ENCODE measurements at places on chromosomes 7 and 10. TPM values are rescaled to one million over a fixed set of nuclear protein-coding genes. Genes with fewer than 3 reads are reported as not detected.
A peak's percentile ranks its signal among the peaks of the same experiment; 100 is the strongest.

DNA sequence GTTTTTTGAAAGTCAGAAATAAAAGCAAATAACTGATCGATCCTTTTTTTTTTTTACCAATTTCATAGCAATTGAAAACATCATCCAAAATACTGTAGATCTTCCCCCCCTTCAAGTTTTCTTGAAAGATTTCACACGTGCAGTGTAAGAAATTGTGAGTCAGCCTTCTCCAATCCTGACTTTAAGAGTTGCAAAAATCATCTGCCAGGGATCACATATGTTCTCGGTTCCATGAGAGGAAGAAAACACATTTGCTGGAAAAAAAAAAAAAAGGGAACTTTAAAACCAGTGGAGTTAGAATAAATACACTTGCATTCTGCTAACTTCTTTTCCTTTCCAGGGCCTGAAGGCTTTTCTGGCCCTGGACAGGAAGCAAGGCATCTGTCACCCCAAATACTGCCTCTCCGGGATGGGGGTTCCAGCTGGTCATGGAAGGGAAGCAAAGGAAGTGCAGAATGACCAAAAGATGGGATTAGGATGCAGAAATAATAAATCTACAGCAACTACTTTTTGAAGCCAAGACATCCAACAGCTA lies 198.4 kb upstream of the KIAA1217 start:
- H3K4me3 ChIP-seq, result no peak overlapping the region
- H3K27ac ChIP-seq, result no peak overlapping the region
- H3K27me3 ChIP-seq, result peaks cover 12% of the 10 kb centered on the region
- no peaks in the 10 kb centered on the region for H3K4me1 ChIP-seq

DNA sequence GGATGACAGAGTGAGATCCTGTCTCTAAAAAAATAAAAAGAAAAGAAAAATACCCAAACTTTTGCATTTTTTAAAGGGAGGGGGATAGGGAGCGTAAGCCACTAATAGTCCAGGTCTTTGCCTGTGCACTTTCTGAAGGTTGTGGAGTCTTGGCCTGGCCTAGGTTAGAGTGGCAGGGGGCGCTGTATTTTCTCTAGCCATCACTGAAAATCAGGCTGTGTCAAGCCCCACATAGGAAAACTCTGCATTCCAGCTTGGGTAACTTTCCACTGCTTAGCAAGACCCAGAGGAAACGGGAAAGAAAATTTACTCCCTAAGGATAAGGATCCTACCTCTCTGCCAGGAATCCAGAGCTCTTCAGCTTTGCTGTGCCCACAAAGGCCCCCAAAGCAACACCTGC lies 10.5 kb upstream of the PAX4 start:
- no peaks in the 10 kb centered on the region for H3K36me3 ChIP-seq
- no peak overlapping the region for H3K27ac ChIP-seq
- no peak for DNase-seq
- peaks cover 3% of the 10 kb centered on the region for H3K4me1 ChIP-seq

GRCh38 chr10:79137826-79138225 lies 69.1 kb downstream of the ZMIZ1 start:
- peak; percentile 70 for DNase-seq
- peak overlapping the region; percentile 84 for H3K4me3 ChIP-seq
- no peaks in the 10 kb centered on the region for H3K27me3 ChIP-seq

- DNase-seq, result no peak
- H3K36me3 ChIP-seq, result no peaks in the 10 kb centered on the region
- H3K27ac ChIP-seq, result no peak overlapping the region
These were observed 97.7 kb downstream of the CREB5 start for GRCh38 chr7:28510026-28510369.

GRCh38 chr10:31101123-31101522 lies 69.5 kb upstream of the ZNF438 start:
- H3K36me3 ChIP-seq, result no peaks in the 10 kb centered on the region
- no peak for DNase-seq
- no peaks in the 10 kb centered on the region for H3K27me3 ChIP-seq
- H3K4me1 ChIP-seq, result peaks cover 13% of the 10 kb centered on the region
- H3K4me3 ChIP-seq, result no peak overlapping the region

GRCh38 chr7:34107276-34107675 lies 201.9 kb downstream of the BMPER start:
- no peak overlapping the region for H3K4me3 ChIP-seq
- no peak for DNase-seq
- H3K36me3 ChIP-seq, result no peaks in the 10 kb centered on the region
- no peaks in the 10 kb centered on the region for H3K4me1 ChIP-seq
- no peaks in the 10 kb centered on the region for H3K27me3 ChIP-seq
- no peak overlapping the region for H3K27ac ChIP-seq

- no peak overlapping the region for H3K4me3 ChIP-seq
- H3K27me3 ChIP-seq, result no peaks in the 10 kb centered on the region
- no peak overlapping the region for H3K27ac ChIP-seq
- H3K36me3 ChIP-seq, result no peaks in the 10 kb centered on the region
- H3K4me1 ChIP-seq, result no peaks in the 10 kb centered on the region
- no peak for DNase-seq
These were observed 50.0 kb upstream of the ITGB8 start for GRCh38 chr7:20280475-20281351.

- peaks cover 39% of the 10 kb centered on the region for H3K4me1 ChIP-seq
- H3K4me3 ChIP-seq, result peak overlapping the region; percentile 88
- H3K27ac ChIP-seq, result peak overlapping the region; percentile 58
- no peaks in the 10 kb centered on the region for H3K36me3 ChIP-seq
- DNase-seq, result no peak
These were observed 506 bp upstream of the GNAI1 start for GRCh38 chr7:80134115-80134535.

- H3K27me3 ChIP-seq, result no peaks in the 10 kb centered on the region
- peaks cover under 1% of the 10 kb centered on the region for H3K36me3 ChIP-seq
- H3K27ac ChIP-seq, result no peak overlapping the region
- no peak overlapping the region for H3K4me3 ChIP-seq
These were observed 70.0 kb downstream of the CAMK1D start for GRCh38 chr10:12419262-12419847.

GRCh38 chr7:33854178-33854577 lies 51.2 kb upstream of the BMPER start:
- peaks cover 9% of the 10 kb centered on the region for H3K27me3 ChIP-seq
- H3K4me3 ChIP-seq, result no peak overlapping the region

DNA sequence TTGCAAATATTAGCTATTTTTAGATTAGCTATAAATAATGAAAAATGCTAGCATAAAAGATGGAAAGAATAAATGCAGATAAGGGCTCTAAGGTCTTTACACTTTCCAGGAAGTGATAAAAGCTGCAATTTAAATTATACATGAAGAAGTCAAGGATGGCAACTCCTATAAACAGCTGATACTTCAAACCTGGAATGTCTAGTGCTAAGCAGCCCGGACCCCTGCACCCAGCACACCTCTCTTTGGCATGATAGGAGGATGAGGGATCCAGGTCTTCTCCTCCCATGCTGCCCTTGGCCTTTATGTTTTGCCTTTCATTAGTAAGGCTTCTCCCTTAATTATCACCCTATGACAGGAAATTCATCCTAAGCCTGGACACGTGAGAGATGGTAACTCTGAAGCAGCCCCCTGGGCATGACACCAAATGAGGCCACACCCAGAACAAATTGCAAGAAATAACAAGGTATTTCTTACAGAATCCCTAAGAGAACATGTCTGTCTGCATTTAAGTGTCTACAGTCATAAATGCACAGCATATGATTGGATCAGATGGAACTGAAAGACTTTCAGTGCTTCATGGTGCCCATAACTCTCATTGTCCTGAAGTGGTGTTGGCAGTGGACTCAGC lies 158.3 kb upstream of the PRSS1 start:
- peaks cover 3% of the 10 kb centered on the region for H3K4me1 ChIP-seq
- H3K36me3 ChIP-seq, result no peaks in the 10 kb centered on the region
- H3K4me3 ChIP-seq, result no peak overlapping the region
- no peak overlapping the region for H3K27ac ChIP-seq

DNA sequence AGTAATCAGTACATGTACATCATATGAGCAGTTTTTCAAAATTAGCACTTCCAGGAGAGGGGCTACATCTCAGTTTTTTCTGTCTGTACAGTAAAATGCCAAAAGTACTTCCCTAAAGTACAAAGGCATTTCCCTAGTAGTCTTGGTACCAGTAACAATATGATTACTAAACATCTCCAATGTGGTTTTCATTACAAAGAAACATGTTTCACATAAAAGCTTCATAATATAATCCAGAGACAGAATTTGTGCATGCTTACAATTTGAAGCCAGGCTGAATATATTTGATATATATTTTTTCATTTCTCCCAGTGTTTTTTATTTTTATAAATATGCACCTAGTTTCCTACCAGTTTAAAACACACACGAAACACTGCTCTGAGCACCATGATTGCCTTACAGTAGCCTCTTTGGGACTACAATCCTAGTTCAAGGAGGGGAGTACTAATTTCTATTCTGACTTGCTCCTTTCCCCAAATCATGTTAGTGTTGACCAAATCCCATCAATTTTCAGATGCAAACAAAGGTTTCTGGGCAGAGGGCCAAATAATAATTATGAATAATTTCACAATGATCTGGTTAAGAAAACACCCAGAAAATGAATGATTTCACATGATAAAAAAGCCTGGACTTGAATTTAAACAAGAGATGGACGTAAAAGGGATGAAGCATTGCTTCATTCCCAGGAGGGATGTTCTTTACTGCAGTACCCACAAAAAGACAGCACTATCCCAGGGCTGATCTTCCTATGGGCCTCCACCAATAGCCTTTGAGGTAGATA lies 201.3 kb downstream of the SLC25A13 start:
- DNase-seq, result no peak
- no peaks in the 10 kb centered on the region for H3K27me3 ChIP-seq

- no peaks in the 10 kb centered on the region for H3K27me3 ChIP-seq
- H3K36me3 ChIP-seq, result no peaks in the 10 kb centered on the region
These were observed 490.4 kb downstream of the DNAJB6 start for GRCh38 chr7:157827045-157827862.

DNA sequence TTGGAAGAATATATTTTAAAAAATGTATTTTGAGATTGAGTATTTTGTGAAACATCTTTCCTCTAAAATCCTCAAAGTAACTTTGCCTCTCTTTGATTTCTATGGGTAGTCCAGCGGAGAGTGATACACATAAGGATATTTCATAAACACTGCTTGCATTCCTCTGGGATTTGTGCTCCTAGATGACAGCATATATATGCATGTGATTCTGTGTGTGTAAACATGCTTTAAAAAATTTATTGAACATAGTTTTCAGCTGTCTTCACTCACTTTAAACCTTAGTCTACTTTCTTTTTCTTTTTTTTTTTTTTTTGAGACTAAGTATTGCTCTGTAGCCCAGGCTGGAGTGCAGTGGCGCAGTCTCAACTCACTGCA lies 84.6 kb downstream of the KAT6B start:
- no peak for DNase-seq
- no peak overlapping the region for H3K4me3 ChIP-seq
- peak overlapping the region; percentile 33 for H3K27ac ChIP-seq
- no peaks in the 10 kb centered on the region for H3K27me3 ChIP-seq
- peaks cover 66% of the 10 kb centered on the region for H3K4me1 ChIP-seq

GRCh38 chr7:102439963-102440795 lies 6.8 kb downstream of the ORAI2 start:
- no peaks in the 10 kb centered on the region for H3K36me3 ChIP-seq
- no peaks in the 10 kb centered on the region for H3K27me3 ChIP-seq
- no peak overlapping the region for H3K4me3 ChIP-seq
- peaks cover 16% of the 10 kb centered on the region for H3K4me1 ChIP-seq
- H3K27ac ChIP-seq, result no peak overlapping the region
- DNase-seq, result no peak

- DNase-seq, result peak; percentile 9
- peaks cover 15% of the 10 kb centered on the region for H3K4me1 ChIP-seq
- H3K27ac ChIP-seq, result no peak overlapping the region
- no peaks in the 10 kb centered on the region for H3K27me3 ChIP-seq
- H3K36me3 ChIP-seq, result no peaks in the 10 kb centered on the region
These were observed 340.9 kb downstream of the LRMDA start for GRCh38 chr10:75772153-75772887.

Gene TFEC
- total RNA-seq, result 0.83 TPM

Gene CTNNA3
- not detected for total RNA-seq

Gene NDUFB2
- 103 TPM for total RNA-seq

Gene DGKB
- total RNA-seq, result not detected

Gene C10orf53
- total RNA-seq, result not detected

Gene CDC14C
- not detected for total RNA-seq

Gene GOT1
- total RNA-seq, result 14.7 TPM

Gene HEPACAM2
- total RNA-seq, result not detected

Gene CSTF2T
- 37.4 TPM for total RNA-seq

Gene MMD2
- total RNA-seq, result not detected

Gene CALHM2
- 22.4 TPM for total RNA-seq

Gene COL28A1
- total RNA-seq, result 0.91 TPM

Gene MXI1
- total RNA-seq, result 36.9 TPM

Measured in naive thymus-derived CD8-positive, alpha-beta T cell (primary cell).